GM13977 (cell line): ENCODE measurements at places on chromosomes 5 and 9.

DNA sequence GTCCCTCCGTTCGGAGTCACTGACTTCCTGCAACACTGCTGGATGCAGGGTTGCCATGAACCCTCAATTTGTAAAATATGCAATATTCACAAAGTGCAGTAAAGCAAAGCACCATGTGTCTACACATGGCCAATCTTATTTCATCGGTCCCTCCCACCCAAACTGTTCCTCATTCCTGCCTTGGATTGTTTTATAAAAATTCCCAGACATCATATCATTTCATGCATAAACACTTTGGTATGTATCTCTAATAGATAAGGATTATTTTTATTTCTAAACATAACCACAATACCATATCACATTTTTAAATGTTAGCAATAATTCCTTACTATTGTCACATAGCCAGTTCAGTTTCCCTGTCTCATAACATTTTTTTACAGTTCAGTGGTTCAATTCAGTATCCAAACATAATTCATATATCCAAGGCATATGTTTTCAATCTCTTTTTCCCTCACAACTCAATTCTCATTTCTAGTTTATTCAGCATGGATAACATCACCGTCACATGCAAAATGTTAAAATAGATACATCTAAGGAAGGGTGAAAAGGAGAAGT, 82.0 kb upstream of the PCAT7 start:
- DNase-seq = no peak

DNA sequence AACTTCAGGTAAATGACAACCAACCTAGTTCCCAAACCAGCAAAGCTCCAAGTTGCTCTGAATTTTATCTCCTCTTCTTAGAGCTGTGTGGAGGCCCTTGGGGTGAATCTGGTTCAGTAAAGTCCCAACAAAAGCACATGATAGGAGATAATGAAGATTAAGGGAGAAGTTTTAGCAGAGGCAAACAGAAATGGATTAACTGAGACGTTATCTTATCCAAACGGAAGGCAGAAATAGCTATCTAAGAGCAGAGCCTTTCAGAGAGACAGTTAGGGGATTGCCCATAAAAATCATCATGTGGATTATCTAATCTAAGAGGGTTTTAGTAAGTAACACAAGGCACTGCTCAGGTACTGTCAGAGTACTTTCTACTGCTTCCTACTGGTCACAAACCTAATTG, 183.9 kb upstream of the ZNF618 start:
- DNase-seq = no peak

GRCh38 chr5:140785905-140786686, at the start of gene PCDHA1:
Gene PCDHA1, plus strand, starts transcription at chr5:140786140.
- no peak for DNase-seq

DNA sequence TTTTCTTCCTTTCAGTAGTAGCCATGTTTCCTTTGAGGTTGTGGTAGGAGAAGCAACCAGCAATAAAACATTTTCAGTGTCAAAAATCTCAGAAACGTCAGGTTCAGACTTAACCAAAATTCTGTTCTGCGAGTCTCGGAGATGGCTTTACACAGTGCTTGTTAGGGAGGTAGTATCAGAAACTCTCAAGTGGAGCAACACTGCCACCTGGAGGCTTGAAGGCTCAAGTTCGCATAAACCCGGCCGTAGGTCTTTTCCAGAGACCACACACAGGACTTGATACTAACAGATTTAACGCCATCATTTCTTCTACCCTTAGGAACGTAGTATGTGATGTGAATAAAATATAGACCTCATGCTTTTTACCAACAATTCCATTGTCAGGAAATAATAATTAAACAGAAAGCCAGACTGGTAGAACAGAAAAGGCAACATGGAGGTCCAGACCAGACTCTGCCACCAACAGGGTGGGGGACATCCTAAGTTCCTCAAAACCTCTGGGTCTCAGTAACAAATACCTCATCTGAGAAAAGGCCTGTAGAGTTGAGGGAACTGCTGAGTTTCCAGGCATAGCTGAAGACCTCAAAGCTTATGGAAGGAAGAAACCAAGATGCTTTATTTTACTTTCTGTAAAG, 8.5 kb downstream of the PTGER4 start:
- DNase-seq = peak; percentile 72

DNA sequence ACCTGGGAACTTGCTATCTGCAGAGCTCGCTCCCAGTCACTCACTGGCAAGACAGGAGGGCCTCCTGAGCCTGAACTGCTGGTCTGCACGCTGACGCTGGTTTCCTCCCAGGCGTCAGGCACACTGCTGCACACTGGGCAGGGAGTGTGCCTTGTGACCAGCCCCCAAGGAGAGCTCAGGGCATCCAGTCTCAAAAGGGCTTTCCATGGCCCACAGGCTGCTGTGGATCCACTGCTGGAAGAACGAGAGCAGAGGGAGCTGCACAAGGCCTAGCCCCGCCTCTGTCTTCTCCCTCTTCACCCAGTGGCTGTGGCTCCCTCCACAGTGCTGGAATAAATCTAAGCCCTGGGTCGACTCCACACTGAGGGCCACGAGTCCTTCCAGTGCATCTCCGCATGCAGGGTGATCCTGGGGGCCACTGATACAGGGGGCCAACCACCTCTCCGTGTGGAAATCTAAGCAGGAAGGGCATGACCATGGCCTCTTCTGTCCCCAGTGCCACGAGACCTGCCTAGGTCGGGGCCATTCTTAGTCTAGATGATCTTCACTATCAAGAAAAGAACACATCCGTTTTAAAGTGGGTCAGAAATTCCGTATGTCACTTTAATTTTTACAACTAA, 93.6 kb downstream of the CAMSAP1 start:
- DNase-seq = no peak

GRCh38 chr9:134536101-134536900, 105.3 kb upstream of the COL5A1 start:
- DNase-seq = no peak

- DNase-seq = no peak
Observed at GRCh38 chr9:113522858-113523257, 59.3 kb downstream of the RGS3 start.

DNA sequence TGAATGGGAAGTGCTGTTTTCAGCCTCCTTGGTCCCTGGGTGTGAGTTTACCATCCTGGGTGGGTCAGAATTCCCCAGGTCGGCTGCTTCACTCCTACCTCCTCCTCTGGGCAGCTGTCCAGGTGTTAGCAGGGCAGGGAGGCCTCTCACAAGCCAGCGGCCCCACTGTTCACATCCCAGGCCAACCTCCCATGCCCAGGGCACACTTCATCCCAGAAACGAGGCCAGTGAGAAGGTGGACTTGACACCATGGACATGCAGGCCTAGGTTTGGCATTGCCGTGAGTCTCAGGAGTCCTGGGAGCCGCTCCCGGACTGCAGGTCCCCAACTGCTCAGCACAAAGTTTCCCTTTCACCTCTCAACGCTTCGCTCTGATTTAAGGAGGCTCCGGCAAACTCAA, 229.6 kb upstream of the IRX2 start:
- no peak for DNase-seq

- DNase-seq = no peak
Observed at GRCh38 chr5:10676946-10677345, 84.1 kb downstream of the DAP start.

GRCh38 chr9:81072758-81073157, 616.6 kb downstream of the TLE1 start:
- DNase-seq = no peak

- DNase-seq = peak; percentile 79
Observed at GRCh38 chr9:123326662-123327093, 29.3 kb upstream of the CRB2 start.

DNA sequence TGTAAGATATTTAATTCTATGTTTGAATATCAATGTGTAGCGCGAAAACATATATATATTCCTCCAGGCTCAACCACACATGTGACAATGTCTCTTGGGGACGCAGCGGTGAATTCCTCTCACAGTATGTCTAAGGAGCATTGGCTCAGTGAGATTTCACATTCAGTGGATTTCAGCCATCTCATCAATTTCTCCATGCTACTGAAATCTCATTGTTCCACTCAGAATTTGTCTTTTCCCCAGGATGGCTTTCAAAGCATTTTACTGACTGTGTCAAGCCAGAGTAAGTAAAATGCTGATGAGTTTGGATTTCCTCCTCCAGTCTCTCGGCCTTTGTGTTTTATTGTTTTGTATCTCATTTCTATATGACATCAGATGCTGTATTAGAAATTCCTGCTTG, 1.3 kb upstream of the OR1J1 start:
- DNase-seq = no peak

- no peak for DNase-seq
Observed at GRCh38 chr5:140348104-140348503, 1.7 kb upstream of the HBEGF start.

GRCh38 chr9:71269859-71270258, 148.4 kb upstream of the TRPM3 start:
- DNase-seq = no peak

DNA sequence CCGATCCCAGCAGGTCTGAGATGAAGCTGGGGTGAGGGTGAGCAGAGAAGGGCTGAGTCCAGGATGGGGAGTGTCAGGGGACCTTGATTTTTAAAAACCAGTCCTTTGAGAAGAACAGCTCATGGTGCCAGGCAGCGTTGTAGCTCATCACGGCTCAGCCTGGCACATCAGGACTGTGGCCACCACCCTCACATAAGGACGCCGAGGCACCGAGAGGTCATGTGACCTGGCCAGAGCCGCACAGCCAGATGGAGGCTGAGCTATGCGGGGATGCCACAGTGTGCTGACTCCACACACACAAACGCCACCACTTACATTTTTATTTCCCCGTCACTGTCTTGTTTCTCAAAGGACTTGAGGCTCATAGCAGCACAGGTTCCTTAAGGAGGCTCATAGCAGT, 32.9 kb upstream of the CEP72 start:
- no peak for DNase-seq

DNA sequence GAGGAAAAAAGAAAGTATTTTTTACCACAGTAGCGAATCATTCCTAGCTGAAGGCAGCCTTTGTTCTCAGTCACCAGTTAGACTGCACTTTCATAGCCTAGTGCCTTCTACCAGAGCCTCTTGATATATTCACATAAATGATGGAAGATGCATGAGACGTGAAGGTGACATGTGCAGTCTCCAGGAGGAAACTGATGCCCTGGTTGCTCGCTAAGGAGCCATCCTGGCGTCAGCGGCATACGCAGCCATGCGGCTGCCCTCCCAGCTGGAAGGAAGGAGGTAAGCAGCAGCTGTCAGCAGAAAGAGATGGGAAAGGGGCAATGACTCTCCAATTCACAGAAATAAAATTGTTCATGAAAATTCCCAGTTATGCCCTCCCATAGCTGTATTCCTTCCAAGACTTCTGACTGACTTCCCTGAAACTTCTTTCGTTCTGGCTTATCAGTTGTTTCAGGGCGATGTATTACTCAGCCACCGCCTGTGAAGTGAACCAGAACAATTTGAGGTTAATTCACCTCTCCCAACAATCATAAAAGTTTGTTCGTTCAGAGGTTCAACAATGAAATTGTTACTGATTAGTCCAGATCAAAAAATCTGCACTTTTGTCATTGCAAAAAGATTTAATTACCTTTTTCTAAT, 331.2 kb downstream of the NR2F1-AS1 start:
- no peak for DNase-seq

DNA sequence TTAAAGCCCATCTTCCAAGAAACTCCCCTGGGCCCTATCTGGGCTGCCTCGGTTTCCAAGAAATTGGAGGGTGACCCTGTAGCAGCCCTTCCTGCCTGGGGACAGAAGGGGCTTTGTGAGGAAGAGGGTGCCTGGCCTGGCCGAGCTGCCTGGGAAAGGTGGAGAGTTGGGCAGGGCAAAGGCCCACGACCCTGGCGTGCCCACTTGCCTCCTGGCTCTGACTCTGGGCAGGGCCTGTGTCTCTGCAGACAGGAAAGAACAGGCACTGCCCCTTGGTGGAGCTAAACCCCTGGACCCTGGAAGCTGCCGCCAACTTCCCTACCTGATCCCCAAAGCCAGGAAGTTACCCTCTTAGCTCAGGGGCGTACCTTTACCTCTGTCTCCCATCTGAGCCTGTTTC, 149.3 kb downstream of the RGS3 start:
- no peak for DNase-seq

DNA sequence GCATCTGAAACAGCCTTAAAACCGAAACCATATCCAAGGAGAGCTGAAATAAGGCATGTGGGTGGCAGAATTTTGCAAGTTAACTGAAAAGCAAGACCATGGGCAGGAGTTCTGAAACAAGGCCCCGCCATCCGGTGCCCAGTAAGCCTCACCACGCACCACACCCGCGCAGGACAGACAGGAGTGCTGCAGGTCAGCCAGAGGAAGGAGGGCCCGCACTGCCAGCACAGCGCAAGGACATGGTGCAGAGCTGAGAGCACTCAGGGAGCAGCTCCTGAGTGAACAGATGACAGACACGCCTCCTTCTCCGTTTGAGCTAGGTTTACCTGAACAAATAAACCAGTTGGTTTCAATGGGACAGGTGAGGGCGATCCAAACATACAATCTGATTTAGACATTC, 16.5 kb upstream of the ISCA1 start:
- no peak for DNase-seq

- DNase-seq = no peak
Observed at GRCh38 chr9:123926941-123927340, 3.0 kb downstream of the DENND1A start.

GRCh38 chr5:11890777-11891176, 13.5 kb downstream of the CTNND2 start:
- no peak for DNase-seq

- peak; percentile 14 for DNase-seq
Observed at GRCh38 chr5:139644646-139645429, 3.3 kb upstream of the CXXC5 start.

DNA sequence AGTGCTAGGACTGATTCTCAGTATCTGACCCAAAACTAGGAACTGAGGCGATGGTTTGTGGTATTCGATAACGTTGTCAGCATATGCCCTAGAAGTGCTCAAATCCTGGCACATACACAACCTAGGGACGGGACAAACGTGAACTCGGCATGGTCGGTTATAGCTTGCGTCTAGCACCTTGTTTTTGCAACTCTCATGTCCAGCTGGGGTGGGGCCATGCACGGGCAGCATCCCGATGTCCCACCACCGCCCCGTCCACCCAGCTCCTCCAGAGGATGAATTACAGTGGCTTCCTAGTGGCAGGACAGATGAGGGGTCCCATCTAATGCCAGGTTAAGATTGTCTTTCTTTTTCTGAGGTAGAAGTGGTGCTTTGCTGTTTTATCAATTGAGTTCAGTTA, 31.6 kb downstream of the PROP1 start:
- no peak for DNase-seq

DNA sequence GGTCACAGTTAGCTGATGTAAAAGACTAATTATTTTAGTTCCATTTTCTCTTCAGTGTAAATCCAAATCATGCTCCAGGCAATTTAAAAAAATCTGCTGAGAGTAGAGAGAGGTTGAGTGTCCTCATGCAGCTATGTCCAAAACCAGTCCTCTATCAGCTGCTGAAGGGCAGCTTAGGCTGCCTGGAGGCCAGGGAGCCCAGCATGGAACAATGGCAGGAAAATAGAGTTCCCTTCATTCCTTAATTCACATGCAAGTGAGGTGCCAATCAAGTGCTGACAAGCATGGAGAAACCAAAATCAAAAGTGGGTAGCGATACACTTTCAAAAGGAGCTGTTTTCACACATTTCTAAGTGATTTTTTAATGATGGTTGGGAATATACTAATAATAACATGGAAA, 78.3 kb upstream of the POU5F2 start:
- DNase-seq = no peak

GRCh38 chr9:124941679-124942561, 1.0 kb upstream of the GOLGA1 start:
- DNase-seq = peak; percentile 46

- DNase-seq = no peak
Observed at GRCh38 chr5:9183992-9184391, 361.9 kb downstream of the SEMA5A start.

- no peak for DNase-seq
Observed at GRCh38 chr5:72172786-72173185, 65.5 kb downstream of the MAP1B start.
